ENCODE measurements at places on chromosomes 6 and 20.

DNA sequence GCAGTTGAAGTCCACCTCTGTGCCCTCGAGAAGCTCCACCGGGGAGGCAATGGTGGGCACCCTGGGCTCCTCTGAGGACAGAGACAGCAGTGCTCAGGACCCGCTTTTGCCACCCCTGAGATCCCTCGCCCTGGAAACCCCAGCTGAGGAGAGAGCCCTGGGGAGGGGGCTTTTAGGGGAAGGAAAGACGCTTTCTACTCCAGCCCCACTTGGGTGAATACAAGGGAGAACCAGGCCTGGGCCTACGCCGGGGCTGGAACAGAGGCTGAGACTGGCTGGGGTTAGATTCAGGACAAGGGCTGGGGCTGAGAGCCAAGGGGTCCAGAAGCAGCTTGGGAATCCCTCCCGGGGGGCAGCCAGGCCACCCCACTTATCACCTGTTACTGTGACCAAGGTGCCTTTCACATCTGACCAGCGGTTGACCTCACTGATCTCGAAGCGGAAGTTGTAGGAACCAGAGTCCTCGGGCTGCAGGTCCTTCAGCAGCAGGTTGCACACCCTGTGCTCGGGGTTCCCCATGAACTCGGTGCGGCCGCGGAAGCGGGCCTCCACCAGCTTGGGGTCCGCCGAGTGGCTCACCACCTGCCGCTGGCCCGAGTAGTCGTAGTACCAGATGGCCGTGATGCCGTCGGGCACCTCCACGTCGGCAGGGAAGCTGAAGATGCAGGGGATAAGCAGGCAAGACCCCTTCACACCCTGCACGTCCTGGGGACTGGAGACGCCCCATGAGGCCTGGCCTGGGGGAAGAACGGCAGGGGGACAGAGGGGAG lies 6.2 kb downstream of the SIGLEC1 start:
- DNase-seq, result no peak

GRCh38 chr6:17768388-17768787 lies 61.7 kb upstream of the NUP153 start:
- DNase-seq, result no peak

DNA sequence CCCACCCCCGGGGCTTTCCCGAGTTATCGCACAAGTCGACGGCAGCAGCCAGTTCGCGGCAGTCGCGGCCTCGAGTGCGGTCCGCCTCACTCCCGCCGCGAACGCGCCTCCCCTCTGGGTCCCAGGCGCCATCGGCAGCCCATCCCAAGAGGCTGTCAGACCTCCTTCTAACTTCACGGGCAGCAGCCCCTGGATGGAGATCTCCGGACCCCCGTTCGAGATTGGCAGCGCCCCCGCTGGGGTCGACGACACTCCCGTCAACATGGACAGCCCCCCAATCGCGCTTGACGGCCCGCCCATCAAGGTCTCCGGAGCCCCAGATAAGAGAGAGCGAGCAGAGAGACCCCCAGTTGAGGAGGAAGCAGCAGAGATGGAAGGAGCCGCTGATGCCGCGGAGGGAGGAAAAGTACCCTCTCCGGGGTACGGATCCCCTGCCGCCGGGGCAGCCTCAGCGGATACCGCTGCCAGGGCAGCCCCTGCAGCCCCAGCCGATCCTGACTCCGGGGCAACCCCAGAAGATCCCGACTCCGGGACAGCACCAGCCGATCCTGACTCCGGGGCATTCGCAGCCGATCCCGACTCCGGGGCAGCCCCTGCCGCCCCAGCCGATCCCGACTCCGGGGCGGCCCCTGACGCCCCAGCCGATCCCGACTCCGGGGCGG lies 1.6 kb downstream of the GNAS start:
- no peak for DNase-seq

DNA sequence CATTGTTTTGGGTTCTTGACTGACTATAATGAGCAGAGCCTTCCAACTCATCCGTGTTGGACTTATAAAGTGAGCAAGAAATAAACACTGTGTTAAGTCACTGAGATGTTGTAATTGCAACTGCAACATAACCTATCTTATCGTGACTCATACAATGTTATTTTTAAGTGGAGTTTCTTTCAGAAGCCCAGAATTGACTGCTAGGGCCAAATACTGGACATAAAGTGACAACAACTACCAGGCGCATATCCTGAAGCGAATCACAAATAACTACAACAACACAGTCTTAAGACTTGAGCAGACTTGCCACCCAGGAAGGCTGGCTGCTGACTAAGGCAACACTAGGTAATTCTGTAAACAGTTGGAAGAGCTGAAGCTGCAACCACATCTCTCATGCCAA lies 326.6 kb downstream of the COL12A1 start:
- DNase-seq, result no peak

DNA sequence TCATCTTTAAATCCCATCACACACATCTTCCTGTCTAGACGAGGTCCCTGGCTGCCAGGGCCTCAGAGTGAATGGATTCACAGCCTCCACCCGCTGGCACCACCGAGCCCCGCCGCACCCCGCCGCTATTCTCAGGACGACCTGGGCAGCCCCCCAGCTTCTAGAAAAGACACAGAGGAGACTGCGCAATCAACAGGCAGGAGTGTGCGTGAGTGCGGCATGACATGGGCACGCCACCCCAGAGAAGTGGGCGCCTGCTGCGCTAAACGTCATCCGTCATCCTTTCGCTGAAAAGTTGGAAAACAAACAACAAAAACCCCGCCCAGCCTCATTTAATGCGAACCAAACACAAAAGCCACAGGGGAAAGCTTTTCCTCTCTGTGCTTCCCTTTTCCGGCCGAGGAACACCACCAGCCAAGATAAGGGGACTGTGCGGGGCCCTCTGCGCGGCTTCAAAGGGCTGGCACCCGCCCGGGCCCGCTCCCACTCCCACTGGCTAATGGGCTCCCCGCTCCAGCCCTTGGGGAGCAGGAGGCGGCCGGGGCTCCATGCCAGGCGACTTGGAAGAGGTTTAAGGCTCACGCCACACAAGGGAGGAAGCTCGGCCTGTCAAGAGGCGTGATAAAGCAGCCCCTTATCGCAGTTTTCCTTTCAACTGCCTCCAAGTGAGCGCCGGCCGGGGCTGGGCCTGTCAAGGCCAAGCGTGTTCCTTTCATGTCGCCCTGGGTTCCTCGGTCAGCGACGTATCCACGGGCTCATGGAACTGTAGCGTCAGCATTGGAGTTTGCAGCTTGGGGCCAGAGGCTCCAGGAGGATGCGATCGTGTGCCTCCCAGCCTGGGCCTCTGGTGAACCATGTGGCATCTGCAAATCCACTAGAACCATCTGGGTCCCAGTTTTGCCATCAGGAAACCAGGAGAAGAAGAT lies 50.1 kb downstream of the NFATC2 start:
- DNase-seq, result no peak

DNA sequence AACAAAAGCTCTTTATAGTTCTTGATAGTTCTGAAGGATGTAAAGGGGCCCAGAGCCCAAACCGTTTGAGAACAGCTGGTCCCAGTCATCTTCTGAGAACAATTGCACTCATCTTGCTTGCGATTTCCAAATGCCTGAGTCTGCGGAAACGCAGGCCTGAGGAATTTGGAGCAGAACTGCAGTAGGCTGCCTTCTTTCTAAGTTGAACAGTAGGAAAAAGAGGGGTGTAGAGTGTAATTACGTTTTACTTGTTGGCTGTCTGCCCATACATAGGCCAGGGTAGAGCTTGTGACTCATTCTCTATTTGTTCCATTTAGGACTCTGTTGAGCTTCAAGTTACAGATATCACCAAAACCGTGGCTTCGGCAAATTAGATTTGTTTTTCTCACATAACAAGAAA lies 42.0 kb upstream of the KIF16B start:
- no peak for DNase-seq

- DNase-seq, result peak; percentile 3
Measured at GRCh38 chr6:56953597-56954402, 1.1 kb upstream of the BEND6 start.

DNA sequence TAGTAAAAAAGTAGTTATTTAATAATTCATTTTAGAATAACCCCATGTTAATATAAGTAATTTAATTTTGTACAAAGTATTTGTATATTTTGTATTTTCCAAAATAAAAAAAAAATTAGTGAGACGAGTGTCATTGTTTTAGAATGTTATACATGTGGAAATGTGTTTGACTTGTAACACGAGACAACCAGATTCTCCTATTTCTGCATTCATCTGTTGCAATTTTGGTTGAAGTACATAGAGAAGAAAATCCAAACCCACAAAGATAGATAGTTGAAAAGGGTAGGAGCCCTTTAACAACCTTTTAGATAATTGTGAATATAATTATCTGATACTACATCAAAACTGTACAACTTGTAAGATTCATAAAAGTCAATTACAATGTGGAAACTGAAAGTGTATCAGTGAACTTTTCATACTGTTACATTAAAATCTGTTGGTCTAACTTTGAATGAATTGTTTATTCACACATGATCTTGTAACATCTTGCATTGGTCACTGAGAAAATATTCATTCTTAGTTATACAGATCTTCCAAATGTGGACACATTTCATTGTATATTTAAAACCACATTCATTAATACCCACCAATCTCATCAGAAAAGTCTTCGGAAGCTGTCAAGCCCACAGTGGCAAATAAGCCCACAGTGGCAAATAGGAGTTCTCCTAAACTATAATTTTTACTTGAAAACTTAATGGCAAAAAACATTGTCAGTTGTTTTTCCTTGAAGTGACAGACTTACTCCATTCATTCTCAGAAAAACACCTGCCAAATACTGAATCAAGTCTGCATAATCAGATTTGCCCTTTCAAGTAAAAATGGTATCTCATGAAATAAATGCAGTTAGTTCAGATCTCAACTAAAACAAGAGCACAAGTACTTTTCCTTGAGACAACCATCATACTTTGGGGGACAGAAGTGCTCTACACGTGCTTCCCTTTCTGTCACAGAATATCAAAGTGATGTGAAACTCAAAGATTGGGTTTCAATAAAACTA lies 52.8 kb downstream of the FKBP5 start:
- DNase-seq, result no peak

DNA sequence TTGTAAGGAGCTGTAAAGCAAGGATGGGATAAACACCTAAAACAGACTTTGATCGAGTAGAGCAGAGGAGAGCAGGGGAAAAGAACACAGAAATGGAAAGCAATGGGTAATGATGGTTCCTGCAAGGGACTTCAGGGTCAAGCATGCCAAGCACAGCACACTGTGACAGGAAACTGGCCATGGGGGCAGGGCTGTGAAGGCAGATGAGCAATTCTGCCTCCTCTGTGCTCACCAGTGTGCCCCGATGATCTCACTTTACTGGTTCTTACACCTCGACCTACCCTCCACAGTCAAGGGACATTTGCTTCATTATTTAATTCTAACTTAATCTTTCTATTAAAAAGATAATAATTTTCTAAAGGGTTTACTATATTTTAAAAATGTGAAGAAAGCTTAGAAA lies 21.6 kb upstream of the MYB start:
- no peak for DNase-seq

- DNase-seq, result peak; percentile 68
Measured at GRCh38 chr6:110876170-110876773, 1.7 kb downstream of the AMD1 start.

DNA sequence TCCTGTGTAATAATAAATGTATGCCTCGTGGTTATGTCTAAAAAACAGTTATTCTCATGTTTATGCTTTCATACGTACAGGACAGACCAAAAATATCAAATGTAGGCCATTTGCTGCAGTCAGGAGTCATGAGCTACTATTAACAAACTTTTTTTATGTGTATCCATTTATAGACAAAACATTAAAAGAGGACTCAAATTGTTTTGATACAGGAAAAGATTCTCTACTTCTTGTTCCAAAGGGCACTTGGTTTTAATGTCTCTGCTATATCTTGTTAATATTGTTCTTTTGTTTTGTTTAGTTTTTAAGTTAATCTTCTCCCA lies 155.2 kb downstream of the ZDHHC14 start:
- no peak for DNase-seq

DNA sequence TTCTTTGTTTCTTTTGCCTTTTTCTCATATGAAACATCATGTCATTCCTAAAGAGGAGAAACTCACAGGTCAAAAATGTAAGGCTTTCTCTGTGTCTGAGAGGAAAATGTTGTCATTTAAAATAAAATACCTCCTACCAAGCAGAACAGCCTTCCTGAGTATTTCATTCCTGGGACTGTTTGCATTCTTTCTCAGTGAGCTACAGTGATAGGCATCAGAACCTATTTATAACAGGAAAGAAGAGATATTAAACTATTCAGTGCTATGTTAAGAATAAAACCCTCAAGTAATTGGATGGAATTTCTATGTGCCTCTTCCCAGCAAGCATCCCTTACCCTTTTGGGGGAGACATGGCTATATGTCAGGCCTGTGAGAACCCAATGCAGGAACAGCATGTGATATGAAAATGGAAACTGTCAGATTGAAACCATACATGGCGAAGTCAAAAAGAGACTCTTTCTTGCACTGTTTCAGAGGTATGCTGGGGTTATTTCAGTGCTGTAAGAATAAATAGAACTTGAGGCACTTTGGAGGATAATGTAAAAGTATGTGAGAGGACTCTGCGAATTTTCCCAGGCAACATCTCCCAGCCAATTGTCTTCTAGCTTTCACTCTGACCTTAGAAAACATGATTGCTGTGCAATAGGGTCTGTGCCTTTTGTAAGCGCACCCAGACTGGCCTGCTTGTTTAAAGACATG lies 133.8 kb upstream of the CCN2 start:
- DNase-seq, result no peak

DNA sequence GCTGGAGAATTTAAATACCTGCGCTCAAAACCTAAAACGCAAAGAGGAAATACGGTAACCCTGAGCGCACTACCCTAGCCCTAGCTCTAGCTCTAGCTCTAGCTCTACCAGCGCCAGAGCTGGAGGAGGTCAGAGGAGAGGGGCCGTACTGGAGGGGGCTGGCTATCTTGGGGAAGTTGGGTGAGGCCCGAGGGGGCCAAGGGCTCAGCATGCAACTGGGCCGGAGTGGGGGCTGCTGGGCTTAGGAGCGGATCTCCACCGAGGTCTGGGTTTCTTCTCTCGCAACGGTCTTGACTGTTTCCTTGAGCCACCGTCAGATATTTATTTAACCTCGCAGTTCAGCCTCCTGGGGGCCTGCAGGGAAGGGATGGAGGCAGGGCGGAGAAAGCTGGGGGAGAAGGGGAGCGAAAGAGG lies 91.0 kb downstream of the NCR2 start:
- no peak for DNase-seq

GRCh38 chr6:157911786-157912185 lies 69.9 kb upstream of the SYNJ2 start:
- no peak for DNase-seq

DNA sequence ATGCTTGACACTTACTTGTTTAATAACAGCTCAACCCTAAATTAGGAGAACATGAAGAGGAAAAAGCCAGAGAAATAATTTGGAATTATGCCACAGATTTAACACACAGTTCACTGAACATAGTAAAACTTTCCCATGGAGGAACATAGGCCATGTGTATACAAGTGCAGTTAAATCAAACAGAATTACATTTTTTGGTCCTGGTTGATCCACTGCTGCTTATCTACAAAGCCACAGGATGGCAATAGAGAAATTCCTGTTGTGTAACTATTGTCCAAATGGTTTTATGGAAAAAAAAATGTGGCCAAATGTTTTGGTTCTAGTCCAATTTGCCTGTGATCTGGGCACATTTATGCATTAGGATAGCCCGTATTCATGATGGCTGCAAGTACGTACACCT lies 136.8 kb downstream of the ALDH8A1 start:
- DNase-seq, result no peak

- DNase-seq, result no peak
Measured at GRCh38 chr20:41364236-41364855, 2.3 kb downstream of the EMILIN3 start.

- no peak for DNase-seq
Measured at GRCh38 chr6:120899932-120900331, 434.3 kb downstream of the TBC1D32 start.

- DNase-seq, result no peak
Measured at GRCh38 chr6:167648501-167649278, 178.0 kb upstream of the AFDN start.

GRCh38 chr6:15966000-15966520 lies 162.8 kb upstream of the MYLIP start:
- DNase-seq, result no peak

Data from CD4-positive, alpha-beta T cell treated with Interleukin-10 for 1 hour (primary cell).